ENCODE measurements at places on chromosomes 7 and 10.
A peak's percentile ranks its signal among the peaks of the same experiment; 100 is the strongest.

GRCh38 chr10:27995311-27995710, 3.6 kb downstream of the ODAD2 start:
- no peak for DNase-seq

- DNase-seq: no peak
Measured at GRCh38 chr7:71016401-71016800, 115.5 kb upstream of the GALNT17 start.

- DNase-seq: no peak
Measured at GRCh38 chr7:69599286-69599954, 1.1 kb downstream of the AUTS2 start.

GRCh38 chr7:54833001-54833467, 74.0 kb upstream of the SEC61G start:
- DNase-seq: no peak

GRCh38 chr10:9510626-9511025, 1456.1 kb downstream of the GATA3 start:
- DNase-seq: no peak

DNA sequence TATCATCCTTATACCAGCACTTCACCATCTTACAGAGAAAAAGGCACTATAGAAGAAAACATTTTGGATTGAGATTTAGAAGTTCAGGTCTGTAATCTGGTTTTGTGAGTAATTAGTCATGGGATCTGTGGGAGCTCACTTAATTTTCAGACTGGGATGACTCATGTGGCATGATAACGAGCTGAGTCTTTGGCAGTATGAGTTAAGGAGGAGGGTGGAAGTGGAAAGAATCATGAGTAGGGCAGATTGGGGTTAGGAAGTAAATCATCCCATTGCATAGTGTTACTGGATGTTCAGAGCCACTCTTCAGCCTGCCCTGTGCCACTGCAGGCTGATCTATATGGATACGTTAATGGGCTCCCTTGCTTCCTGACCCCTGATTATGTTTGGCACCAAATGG, 64.9 kb downstream of the ZNF92 start:
- peak; percentile 93 for DNase-seq

DNA sequence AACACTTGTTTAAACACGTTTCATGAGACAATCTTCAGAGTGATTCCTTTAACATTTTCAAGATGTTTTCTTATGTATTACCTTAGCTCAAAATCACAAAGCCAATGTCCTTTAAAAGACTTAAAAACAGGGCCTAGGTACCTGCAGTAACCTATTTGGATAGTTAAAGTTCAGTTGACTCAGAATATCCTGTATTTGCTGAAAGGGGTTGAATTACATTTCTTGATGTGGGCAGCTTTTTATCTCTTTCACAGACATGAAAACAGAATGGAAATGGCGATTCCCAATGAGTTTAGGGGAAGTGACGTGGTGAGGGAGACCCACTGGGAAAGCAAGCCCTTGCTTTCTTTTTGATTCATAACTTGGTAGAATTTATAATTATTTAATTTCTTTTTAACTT, 324.4 kb upstream of the AOAH start:
- DNase-seq: no peak

DNA sequence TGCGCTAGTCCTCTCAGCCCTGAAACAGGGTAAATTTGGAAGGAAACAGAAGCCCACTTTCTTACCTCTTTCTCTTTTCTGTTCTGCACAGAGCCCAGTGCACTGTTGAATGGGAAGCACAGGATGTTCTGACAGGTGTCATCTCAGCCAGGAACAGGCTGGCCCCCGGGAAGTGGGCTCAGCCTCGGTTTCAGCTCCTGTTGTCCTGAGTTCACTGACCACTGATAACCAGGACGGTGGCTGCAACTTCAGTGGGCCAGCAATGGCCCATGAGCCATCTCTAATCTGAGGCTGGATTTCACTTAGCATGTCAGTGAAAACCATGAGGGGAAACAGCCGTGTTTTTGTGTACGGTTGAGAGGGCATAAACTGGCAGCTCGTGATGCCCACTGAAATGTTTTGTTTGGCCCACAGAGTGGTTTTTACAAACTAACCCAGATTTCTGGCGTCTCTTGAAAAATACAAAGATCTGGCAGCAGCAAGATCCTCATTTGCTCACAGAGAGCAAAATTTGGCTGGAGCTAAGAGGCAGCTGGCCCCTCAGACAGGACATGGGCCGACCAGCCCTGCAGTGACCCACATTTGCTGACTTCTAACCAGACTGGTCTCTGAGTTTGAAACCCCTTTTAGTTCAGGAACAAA, 455.9 kb downstream of the PAXIP1 start:
- DNase-seq: no peak

- DNase-seq: peak; percentile 1
Measured at GRCh38 chr10:115706488-115707076, 566.4 kb downstream of the GFRA1 start.

DNA sequence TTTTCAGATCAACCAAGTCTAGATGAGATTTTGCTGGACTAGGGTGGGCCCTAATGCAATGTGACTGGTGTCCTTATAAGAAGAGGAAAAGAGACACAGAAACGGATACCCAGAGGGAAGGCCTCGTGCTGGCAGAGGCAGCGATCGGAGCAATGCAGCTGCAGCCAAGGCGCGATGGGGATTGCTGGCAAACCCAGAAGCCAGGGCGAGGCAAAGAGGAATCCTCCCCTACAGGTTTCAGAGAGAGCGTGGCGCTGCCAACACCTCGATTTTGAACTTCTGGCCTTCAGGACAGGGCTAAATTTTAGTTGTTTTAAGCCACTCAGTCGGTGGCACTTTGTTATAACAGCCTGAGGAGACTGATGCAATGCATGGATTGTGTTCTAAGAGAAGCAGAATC, 157.1 kb upstream of the RHEB start:
- no peak for DNase-seq

DNA sequence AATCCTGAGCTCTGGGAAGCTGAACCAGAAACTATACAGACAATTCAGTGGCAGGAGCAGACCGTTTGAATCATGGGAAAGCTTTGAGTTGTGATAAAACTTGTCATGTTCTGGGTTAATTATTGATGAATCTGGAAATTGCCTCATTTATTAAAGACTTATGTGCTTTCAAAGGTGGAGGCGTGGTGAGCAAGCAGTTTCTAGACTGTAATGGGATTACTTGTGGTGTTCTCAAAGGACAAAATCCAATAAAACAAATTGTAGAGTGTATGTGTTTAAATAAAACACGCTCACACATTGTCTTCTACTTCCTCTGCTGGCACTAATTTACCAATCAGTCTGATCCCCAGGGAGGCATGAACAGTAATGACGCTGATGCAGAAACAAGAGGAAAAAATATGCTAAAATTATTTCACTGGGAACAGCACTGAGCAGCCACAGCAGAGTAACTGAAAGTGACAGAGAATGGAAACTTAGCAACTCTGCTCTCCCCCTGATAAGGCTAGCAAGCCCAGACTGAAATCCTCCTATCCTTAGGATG, 25.1 kb downstream of the PARD3 start:
- DNase-seq: no peak

DNA sequence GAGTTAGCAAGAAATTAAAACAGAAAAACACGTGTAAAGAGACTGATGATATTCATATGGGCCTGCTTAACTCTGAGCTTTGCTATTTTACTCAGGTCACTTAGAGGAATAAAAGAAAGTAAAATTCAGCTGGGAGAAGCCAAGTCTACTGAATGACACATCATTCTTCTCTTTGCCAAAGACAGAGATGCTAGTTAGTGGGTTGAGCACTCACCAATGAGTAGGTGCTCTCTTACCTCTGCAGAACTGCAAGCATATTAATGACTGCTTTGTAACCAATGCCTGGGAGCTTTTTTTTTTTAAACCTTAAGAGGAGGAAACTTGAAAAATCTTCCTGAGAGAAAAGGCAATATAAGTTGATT, 44.8 kb upstream of the BAMBI start:
- no peak for DNase-seq

DNA sequence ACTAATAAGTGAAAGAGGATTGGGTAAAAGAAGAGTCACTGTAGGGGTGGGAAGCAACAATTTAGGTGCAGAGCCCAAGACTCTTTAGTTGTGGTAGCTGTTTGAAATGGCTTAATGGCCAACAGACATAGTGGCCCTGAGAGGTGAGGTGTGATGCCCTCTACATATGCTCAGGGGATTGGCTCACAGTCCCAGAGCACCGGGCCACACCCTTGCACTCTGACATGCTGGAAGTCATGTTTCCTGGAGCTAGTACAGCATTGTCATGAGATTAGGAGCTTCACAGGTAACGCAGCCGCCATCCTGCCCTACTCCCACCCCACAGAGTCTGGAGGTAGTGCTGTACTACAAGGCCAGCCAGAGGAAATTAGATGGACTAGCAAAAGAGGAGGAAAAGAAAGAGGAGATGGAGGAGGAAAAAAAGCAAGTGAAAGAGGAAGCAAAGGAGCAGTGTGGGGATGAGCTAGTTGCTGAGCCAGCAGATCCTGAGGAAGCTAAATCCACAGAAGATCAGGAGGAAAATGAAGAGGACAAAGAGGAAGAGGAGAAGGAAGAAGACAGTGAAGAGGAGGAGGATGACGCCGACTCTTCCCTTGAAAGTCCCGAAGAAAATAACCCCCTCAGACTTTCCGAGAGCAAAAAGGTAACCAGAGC, 14.8 kb upstream of the FLNC start:
- no peak for DNase-seq

- peak; percentile 5 for DNase-seq
Measured at GRCh38 chr10:125691160-125691981, 8.4 kb upstream of the TEX36 start.

DNA sequence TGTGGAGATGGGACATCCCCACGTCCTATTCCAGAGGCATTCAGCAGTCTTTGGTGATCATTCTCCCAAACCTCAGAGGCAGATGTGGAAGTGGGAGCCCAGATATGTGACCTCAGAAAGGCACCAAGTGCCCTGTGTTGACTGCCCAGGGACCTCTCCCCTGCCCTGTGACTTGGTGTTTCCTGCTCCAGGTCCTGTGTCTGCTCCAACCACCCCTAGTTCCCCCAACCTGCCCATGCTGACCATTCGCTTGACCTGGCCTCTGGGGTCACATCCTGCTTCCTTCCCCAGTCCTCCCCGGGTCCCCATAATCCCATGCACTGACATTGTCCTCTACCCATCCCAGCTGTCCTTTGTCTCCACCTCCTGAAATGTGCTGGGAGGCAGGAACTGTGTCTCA, 7.6 kb downstream of the CYP26A1 start:
- no peak for DNase-seq

DNA sequence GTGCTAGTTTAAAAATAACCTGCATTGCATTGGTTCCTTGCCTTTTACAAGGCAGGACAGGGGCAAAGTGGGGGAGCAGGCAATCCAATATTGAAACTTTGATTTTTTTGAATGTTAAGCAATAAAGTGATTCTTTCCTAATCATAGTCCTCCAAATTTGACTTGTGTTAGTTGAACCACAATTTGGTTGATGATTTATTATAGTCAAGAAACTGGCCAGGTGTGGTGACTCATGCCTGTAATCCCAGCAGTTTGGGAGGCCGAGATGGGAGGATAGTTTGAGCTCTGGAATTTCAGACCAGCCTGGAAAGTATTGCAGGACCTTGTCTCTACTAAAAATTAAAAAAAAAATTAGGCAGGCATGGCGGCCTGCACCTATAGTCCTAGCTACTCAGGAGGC, 27.9 kb upstream of the ABLIM1 start:
- DNase-seq: no peak

DNA sequence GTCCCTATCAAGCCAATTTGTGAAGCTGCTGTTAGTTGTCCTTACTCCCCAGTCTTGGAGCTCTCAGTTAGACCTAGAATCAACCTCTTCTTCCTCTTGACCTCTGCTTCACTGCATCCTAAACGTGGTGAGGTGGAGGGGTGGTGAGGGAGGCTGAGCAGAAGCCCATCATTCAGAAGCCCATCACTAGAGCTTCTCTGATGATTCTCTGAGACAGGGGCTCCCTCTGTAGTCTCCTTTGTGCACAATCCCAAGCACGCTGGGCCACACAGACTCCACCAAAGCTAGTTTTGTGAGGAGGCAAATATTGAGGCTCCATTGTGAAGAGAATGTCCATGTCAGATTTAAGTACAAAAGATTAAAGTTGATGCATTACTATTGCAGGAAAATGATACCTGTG, 163.8 kb upstream of the PRSS1 start:
- no peak for DNase-seq

DNA sequence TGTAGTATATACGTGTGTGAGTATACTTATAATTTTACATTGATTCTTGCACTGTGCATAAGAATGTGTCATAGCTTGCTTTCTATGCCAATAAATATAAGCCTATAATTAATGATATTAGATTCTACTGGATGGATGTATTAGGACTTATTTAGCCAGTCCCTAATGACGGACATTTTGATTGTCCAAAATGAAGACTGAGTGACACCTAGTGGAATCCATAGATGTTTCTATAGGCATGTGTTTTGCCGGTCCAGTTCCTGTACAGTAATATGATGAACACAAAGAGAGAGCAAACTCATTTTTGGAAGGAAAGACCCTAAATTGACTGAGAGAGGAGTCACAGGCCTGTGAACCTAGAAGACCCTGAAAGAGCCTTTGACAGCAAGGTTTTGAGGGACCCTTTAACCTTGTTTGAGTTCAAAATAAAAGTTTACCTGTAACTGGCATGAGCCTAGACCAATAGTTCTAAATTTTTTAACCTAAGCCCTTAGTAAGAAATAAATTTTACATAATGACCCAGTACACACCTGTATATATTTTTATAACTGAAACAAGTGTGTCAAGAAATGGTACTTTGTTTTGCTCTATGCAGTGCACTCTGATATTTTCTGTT, 42.4 kb upstream of the AGBL3 start:
- DNase-seq: peak; percentile 35

DNA sequence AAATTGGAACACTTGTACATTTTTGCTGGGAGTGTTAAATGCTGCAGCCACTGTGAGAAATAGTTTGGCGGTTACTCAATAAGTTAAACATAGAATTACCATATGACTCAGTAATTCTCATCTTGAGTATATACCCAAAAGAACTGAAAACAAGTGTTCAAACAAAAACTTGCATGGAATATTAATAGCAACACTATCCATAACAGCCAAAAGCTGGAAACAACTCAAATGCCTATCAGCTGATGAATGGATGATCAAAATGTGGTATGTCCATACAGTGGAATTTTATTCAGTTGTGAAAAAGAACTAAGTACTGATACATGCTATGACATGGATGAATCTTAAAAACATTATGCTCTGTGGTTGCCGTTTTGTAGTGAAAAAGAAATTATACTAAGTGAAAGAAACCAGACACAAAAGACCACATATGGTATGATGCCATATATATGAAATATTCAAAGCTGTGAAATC, 63.0 kb upstream of the SP4 start:
- no peak for DNase-seq

DNA sequence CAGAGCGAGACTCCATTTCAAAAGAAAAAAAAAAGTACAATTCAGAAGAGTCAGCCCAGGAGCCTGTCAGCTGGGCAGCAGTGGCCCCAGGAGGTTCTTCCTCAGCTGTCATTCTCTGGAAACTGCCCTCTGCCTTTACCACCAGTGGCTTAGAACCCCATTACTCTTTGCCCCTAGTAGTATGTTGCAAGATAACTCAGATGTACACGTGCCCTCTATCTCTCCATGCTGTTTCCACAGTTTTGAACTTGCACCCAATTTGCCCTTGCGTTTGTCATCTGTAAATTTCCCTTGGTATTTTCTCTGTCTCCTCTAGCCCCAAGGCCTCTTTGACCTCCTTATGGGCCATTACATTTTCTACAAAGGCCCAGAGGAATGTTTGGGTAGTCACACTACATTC, 56.7 kb upstream of the PRKAR2B start:
- no peak for DNase-seq
